CD4-positive, alpha-beta T cell treated with Interleukin-21 for 1 hour (primary cell): ENCODE measurements at places on chromosomes 12 and 14.

- no peak for DNase-seq
Observed at GRCh38 chr12:51866762-51867161, 18.2 kb upstream of the FIGNL2 start.

DNA sequence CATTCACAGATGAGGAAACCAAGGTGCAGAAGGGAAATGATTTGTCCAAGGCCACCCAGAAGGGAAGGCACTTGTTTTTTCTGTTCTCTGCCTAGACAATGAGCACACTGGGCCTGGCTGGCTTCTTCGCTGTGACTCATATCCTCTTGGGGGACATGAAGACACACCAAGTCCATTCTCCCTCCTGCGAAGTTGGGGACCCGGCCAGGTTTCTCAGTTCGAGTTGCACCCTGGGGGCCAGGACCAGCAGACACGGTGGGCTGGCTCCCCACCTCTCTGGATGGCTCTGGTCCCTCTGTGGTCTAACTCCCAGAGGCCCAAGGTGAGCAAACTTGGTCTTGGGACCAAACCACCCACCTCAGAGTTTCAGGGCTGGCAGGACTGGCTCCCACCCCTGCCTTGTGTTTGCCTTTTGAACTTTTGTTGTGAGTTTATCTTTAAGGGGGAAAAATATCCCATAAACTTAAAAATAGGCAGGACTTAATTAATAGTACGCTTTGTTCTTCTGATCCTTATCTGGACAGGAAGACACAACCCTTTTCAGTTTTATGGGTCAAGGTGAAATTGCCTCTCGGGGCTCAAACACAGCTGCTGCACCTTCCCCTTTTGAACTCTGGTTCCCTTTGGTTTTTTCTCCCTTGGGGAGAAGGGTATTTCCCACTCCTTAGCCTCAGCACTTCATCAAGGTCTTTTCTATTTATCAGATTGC, 9.0 kb upstream of the MLEC start:
- no peak for DNase-seq

DNA sequence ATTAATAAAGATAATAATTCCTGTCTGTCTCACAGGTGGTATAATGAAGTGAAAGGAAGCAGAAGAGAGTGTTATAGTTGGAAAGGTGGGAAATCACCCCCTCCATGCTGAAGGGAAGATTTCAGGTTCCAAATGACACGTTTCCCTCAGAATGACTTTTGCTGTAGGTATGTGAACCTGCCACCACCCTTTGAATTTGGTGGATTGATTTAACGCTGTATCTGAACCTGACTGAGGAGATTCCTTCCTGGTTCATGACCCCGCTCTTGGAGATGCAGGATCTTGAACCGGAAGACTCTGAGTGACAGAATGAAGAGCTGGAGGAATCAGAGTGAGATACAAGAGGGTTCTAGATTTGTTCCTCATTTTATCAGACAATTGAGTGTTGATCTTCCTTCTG, 20.3 kb upstream of the EMP1 start:
- DNase-seq, result no peak

DNA sequence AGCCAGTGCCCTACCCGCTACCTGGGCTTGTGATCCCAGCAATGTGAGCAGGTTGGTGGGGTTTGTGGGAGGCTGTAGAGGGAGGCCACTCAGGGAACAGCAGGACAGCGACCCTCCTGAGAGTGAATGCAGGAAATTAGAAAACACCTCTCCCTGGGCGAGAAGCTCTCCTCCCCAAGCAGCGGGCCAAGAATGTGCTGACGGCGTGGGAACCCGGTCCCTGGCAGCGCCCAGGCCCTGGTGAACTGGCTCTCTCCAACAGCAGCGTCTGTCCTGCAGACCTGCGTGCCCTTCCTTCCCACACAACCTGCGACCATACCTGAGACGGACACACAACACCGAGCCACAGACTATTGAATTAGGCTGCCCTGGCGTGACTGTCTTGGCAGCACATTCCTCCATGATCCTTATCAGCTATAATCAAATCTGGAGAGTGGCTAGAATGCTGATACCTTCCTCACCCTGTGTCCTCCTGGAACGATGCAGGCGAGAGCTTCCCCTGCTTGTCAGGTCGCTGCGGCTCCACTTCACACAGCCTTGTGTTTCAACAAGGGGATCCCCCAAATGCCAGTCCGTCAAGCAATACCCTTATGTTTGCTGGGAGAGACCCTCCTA, 114.8 kb upstream of the GSC start:
- DNase-seq, result no peak

DNA sequence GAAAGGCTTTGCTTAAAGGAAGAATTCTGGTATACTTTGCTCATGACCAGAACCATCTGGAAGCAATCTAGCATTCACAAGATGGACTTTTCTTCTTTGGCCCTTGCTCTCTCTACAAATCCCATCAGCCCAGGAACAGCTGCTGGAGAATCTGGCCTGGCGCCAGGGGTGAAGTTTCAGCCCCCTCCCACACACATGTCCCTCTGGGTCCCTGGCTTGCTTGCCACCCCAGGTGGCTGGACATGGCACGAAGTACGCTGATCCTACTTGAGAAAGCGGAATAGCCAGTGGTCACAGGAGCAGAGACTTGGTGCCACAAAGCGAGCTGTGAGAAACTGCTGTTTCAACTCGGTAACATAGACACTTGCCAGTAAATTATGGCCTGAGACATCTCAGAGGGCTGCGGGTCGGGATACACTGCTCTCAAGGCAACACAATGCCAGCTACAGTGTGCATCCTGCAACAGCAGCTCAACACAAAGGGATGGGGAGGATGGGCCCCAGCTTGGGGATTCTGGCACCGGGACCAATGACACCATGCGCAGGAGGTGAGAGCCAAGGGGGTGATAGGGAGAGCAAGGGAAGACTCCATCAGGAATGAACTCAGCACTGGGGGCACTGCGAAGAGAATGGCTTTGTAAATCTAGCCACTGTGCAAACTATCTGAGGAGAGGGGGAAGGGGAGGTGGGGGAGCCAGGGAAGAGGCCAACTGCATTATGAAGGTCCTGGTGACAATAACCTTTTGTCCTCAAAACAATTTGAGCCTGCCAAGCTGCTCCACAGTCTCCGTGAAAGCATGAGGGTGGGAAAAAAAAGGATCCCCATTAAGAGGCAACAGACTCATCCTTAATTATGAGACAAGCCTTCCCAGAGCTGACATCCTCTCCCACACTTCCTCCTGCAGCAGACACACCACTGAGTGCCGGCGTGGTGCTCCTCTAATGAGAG, 219.9 kb downstream of the PPM1H start:
- no peak for DNase-seq

- DNase-seq, result no peak
Observed at GRCh38 chr12:110923192-110923591, 2.8 kb upstream of the MYL2 start.

DNA sequence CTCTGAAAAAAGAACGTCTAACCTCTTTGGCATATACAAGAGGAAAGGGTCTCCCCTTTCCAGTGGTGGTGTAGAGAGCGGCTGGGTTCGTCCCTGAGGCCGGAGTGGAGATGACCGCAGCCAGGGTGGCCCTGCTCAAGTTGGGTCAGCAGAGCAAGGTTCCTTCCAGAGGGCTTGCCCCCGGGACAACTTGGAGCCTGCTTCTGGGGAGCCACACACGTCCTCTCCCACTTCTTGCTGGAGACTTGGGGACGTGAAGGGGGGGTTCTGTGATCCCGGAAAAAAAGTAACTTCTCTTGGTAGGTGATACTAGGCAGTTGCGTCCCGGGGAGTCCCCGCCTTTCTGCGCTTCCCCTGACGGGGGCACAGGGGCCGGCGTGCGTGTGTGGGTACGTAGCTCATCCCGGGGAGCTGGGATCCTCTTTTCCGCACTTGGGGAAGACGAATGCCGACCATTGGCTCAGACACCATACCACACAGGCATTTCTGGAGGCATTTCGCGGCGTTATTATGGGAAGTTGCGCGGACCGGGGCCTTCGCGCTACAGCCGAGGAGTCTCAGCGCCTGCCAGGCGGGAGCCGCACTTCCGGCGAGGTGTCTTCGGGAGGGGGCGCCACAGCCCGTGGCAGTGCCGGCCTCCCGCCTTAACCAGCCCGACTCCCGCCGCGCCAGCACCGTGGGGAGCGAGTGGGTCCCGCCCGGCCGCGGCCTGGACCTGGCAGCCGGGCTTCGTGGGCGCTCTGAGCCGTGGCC, 14.8 kb upstream of the PAX9 start:
- DNase-seq, result no peak

GRCh38 chr14:20907214-20907613, 16.0 kb downstream of the RNASE3 start:
- DNase-seq, result no peak

DNA sequence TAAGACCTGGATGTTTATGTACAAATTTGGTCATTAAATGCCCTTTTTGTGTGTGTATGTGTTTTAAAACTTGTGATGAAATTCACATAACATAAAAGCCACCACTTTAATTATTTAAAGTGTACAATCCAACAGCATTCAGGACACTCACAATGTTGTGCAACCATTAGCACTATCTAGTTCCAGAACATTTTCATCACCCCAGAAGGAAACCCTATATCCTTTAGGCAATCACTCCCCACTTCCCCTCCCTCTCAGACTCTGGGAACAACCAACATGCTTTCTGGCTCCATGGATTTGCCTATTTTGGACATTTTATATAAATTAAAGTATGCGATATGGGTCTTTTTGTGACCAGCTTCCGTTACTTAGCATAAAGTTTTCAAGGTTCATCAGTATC, 124.6 kb downstream of the TTC7B start:
- no peak for DNase-seq

DNA sequence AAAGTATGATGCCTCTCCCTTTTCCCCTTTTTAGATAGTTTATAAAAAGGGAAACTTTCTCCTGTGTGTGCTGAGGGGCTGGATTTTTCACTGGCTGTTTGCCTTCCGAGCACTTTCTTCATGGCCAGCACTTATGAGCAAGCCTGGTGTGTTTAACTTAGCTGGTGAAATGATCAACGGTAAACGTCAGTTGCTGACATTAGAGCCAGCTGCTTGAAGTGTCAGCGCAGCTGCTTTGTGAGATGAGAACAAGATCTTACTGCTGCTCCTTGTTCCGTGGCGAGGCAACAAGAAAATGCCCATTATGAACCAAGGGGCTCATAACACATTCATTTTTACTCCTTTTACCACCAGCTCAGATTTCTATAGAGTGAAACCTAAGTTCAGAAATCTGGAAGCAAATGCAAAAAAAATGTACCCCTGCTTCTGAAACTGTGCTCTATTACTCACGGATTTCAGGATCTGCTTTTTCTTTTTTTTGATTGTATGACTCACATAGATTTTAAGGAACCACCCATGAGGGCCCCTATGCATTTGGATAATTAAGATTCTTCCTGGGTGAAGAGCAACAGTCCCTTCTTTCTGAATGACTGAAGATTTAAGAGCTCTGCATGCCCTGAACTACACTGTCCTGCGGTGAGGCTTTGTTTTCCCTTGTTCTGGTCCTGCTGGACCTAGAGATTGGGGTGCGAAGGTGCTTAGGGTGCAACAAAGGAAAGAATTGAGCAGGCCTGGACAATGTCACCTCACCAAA, 74.3 kb upstream of the CPM start:
- DNase-seq, result no peak

GRCh38 chr12:125983784-125984500, 918.7 kb downstream of the AACS start:
- no peak for DNase-seq

DNA sequence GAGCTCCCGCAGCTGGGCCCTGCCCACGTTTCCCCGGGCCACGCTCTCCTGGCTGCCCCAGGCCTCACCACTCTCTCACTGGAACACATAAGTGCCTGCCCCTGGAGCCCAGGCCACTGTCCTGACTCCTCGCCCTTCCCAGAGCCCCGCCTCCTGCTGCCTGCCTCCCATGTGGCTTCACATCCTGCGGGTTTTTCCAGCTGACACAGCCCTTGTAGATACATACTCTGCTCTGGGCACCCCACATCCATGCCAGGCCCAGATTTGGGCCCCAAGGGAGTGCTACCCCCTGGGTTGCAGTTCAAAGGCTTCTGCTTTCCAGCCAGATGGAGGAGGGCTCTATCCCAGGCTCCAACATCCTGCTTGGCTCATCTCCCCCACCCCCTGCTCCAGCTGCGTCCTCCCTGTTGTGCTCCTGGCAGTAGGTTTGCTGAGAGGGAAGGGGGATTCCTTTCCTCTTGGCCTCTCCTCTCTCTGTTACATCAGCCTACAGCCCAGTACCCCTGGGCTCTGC, 60.1 kb downstream of the TSPAN9 start:
- no peak for DNase-seq

DNA sequence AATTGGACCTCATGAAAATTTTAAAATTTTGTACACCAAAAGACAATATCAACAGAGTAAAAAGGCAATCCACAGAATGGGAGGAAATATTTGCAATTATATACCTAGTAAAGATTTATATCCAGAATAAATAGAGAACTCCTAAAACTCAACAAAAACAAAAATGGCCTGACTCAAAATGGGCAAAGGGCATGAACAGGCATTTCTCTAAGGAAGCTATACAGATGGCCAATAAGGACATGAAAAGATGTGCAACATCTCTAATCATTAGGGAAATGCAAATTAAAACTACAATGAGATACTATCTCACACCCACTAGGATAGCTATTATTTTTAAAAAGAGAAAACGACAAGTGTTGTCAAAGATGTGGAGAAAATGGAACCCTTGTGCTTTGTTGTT, 10.9 kb upstream of the APOF start:
- no peak for DNase-seq

GRCh38 chr14:83356080-83356479, 1822.4 kb upstream of the SEL1L start:
- no peak for DNase-seq

DNA sequence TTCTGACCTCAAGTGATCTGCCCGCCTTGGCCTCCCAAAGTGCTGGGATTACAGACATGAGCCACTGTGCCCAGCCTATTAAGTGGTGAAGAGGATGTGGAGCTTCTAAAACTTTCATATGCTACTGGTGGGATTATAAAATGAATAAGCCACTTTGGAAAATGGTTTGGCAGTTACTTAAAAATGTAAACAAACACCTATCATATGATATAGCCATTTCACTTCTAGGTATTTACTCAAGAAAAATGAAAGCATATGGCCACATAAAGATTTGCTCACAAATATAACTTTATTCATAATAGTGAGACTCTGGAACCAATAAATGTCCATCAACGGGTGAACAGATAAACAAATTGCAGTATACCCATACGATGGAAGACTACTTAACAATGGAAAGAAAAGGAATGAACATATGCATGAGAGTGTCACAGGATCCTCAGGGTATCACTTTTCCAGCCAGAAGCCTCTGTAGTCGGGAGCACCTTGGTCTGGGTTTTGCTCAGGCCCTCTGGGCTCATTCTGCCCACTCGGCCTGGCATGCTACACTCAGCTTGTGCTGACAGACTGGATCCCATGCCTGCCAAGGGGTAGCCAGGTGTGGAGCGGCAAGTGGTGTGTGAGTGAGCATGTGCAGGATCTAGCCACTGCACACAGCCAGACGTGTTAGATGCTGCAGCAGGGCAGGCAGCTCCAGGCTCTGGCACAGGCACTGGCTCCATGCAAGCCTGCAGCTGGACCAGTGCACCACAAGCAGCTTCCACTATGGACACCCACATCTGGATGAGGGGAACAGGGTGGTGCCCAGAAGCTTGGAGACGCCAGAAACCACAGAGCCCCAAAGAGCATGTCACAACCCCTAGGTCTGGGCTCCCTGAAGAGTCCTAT, 213.2 kb upstream of the DIO3 start:
- no peak for DNase-seq
